ENCODE measurements at places on chromosomes 7 and 10.

- H3K36me3 ChIP-seq = no peaks in the 10 kb centered on the region
- H3K27ac ChIP-seq = no peak overlapping the region
- peaks cover 83% of the 10 kb centered on the region for H3K4me1 ChIP-seq
- DNase-seq = no peak
Observed at GRCh38 chr7:131021460-131021859, 287.5 kb upstream of the KLF14 start.

GRCh38 chr7:1848013-1848640 is 178.1 kb downstream of the ELFN1 start:
- DNase-seq = no peak
- no peaks in the 10 kb centered on the region for H3K36me3 ChIP-seq
- H3K4me1 ChIP-seq = no peaks in the 10 kb centered on the region
- no peak overlapping the region for H3K4me3 ChIP-seq
- no peak overlapping the region for H3K27ac ChIP-seq
- no peaks in the 10 kb centered on the region for H3K27me3 ChIP-seq

DNA sequence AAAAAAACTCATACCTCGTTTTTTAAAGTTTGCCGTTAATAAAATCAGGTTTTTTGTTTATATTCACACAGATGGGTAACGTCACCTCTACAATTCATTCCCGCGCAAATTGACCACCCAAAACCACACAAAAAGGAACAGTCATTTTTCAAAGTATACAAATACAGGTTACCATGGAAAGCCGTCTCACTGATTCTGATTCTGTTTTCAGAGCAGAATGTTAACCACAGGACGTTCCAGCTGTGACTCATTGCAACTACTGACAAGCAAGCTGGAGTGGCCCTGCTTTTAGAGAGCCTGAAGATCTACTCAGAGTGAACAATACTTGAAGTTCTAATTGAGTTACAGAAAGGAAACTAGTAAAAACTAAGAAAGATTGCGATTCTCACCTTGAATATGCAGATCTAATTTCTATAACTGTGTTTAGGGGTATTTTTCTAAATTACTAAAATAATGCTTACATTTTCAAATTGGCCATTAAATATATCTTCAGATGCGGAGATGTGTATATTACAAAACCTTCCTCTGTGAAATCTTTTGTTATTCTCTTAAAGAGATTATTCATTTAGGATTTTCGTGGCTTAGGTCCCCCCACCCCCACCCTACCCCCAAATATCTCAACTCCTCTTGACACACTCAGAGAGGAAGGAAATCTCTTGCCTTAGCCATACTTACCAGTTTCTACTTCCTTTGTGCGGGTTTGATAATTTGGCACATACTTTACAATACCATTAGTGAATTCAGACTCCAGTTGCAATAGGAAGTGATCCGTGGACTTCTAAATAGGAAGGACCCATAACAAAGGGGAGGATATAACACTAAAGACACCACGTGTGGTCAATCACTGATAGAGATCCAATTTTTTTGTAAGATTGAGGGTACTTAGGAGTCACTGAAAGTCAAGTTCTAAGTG is 106.0 kb downstream of the CUBN start:
- H3K36me3 ChIP-seq = no peaks in the 10 kb centered on the region
- no peak for DNase-seq
- H3K4me3 ChIP-seq = no peak overlapping the region

DNA sequence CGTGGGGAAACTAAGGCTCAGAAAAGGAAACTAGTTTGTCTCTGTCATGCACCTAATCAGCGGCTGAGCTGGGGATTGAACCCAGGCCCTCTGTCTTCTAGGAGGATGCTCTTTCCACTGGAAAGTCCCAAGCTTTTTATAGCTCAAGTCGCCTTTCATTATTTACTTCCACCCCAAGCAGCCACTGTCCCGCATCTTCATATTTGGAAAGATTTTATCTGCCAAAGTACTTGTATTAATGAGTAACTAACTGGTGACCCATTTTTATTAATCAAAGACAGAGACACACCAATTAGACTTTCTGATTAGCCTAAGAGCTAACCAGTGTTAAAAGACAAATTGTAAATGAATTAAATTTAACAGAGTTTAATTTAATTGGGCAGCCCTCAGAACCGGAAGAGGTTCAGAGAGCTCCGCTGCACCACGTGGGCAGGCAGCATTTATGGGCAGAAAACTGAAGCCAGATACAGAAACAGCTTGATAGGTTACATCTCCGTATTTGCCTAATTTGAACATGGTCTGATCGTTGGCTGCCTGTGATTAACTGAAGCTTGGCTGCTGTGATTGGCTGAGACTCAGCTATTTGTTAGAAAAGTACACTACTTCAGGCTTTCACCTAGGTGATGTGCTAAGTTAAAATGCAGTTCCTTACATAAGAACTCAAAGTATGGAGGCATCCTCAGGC is 78.5 kb upstream of the PDCD4 start:
- DNase-seq = no peak
- H3K27ac ChIP-seq = no peak overlapping the region
- H3K27me3 ChIP-seq = no peaks in the 10 kb centered on the region
- no peak overlapping the region for H3K4me3 ChIP-seq

- no peak overlapping the region for H3K4me3 ChIP-seq
- H3K27ac ChIP-seq = no peak overlapping the region
- peak; percentile 47 for DNase-seq
- H3K36me3 ChIP-seq = no peaks in the 10 kb centered on the region
- no peaks in the 10 kb centered on the region for H3K27me3 ChIP-seq
- H3K4me1 ChIP-seq = peaks cover 46% of the 10 kb centered on the region
Observed at GRCh38 chr7:104964626-104965236, 49.3 kb upstream of the KMT2E start.

- H3K4me1 ChIP-seq = no peaks in the 10 kb centered on the region
- no peak overlapping the region for H3K4me3 ChIP-seq
- no peaks in the 10 kb centered on the region for H3K27me3 ChIP-seq
- no peak overlapping the region for H3K27ac ChIP-seq
Observed at GRCh38 chr10:15197276-15197675, 28.8 kb upstream of the NMT2 start.

- no peaks in the 10 kb centered on the region for H3K4me1 ChIP-seq
- DNase-seq = no peak
- H3K27me3 ChIP-seq = no peaks in the 10 kb centered on the region
- no peak overlapping the region for H3K4me3 ChIP-seq
Observed at GRCh38 chr7:64630496-64630895, 35.4 kb upstream of the ZNF107 start.

GRCh38 chr7:135211179-135211945 is at the start of gene WDR91:
Gene WDR91, minus strand, starts transcription at chr7:135211526. Its CDS starts 24 bp downstream, at chr7:135211502.
- H3K36me3 ChIP-seq = no peaks in the 10 kb centered on the region
- H3K27ac ChIP-seq = peak within 1 kb of the TSS; percentile 92
- peaks cover 38% of the 10 kb centered on the region for H3K4me1 ChIP-seq
- peak; percentile 97 for DNase-seq

DNA sequence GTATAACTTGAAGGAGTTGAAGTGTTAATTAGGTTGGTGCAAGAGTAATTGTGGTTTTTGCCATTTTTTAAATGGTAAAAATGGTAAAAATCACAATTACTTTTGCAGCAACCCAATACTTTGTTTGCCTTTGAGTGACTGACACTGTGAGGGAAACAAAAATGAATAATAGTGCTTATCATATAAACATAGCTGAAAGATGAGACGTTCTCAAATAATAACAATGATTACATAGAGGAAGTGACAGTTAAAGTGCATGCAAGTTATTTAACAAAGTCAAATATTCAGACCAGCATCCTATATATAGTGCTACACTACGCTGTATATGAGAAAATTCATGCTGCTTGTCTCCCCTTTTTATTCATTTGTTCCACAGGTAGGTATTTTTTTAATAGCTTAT is 4.7 kb upstream of the HBP1 start:
- no peak for DNase-seq
- H3K27me3 ChIP-seq = no peaks in the 10 kb centered on the region
- H3K27ac ChIP-seq = no peak overlapping the region
- H3K4me1 ChIP-seq = no peaks in the 10 kb centered on the region
- no peaks in the 10 kb centered on the region for H3K36me3 ChIP-seq

GRCh38 chr7:124074007-124074406 is 41.1 kb upstream of the TMEM229A start:
- H3K4me3 ChIP-seq = no peak overlapping the region
- DNase-seq = no peak
- no peaks in the 10 kb centered on the region for H3K4me1 ChIP-seq

DNA sequence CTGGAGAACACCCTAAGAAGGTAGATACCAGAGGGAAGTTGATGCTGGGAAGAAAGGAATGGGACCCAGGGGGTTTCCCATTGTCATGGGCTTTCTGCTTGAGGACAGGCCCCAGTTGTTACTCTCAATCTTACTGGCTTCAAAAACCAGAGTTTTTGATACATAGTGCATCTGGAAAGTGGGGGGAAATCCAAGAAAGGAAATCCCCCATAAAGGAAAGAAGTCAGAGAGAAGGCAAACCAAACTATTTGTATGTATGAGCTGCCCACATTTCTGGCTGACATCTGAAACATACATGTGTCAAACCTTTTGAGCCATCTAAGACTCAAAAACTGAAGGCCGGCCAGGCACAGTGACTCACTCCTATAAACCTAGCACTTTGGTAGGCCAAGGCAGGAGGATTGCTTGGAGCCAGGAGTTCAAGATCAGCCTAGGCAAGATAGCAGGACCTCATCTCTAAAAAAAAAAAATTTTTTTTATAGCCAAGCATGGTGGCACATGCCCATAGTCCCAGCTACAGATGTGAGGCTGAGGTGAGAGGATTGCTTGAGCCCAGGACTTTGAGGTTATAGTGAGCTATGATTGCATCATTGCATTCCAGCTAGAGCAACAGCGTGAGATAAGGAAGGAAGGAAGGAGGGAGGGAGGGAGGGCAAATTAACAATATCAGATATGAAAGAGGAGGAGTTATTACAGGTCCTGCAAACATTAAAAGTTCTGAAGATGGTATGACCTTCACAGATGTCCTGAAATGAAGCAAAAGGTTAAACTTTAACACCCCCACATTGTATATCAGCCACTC is 6.7 kb upstream of the COA1 start:
- H3K27ac ChIP-seq = no peak overlapping the region
- no peaks in the 10 kb centered on the region for H3K4me1 ChIP-seq
- H3K27me3 ChIP-seq = no peaks in the 10 kb centered on the region
- no peak overlapping the region for H3K4me3 ChIP-seq

DNA sequence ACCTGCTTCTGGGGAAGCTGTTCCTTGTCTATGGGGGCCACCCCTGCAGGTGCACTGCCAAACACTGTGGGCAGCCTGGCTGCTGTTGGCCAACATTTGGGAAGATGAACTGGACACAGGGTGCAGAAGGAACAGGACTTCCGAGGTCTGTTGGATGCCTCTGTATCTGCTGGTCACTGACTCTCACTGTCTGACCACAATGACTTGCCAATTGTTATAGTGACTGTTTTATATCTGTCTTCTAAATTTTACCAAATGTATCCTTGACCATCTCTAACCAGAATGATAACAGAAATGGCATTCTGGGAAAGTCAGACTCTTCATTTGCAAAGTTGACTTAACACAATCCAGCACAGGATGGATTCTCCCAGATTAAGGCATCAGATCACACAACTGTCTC is 214.0 kb upstream of the PRSS58 start:
- H3K36me3 ChIP-seq = no peaks in the 10 kb centered on the region
- no peak overlapping the region for H3K27ac ChIP-seq
- no peaks in the 10 kb centered on the region for H3K27me3 ChIP-seq
- H3K4me3 ChIP-seq = no peak overlapping the region
- H3K4me1 ChIP-seq = no peaks in the 10 kb centered on the region

GRCh38 chr7:17725821-17726220 is 214.5 kb downstream of the SNX13 start:
- no peak for DNase-seq
- peak overlapping the region; percentile 36 for H3K27ac ChIP-seq
- no peak overlapping the region for H3K4me3 ChIP-seq
- H3K4me1 ChIP-seq = peaks cover 12% of the 10 kb centered on the region

DNA sequence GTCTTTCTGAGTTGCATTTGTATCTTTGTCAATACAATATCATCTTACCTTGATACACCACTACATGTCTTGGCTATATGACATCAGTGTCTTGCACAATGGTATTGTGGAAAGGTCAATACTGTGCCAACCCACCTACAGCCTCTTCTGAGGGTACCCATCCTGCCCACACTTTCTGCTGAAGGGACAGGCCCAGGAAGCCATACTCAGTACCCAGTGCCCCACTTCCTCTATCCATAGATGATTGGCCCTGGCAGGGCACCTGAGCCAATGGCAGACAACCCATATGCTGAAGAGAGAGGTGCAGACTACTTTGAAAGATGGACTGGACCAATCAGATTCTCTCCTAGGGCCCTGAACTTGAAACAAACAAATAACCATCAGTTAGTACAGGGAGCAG is 152.0 kb upstream of the ADO start:
- no peaks in the 10 kb centered on the region for H3K36me3 ChIP-seq
- no peak overlapping the region for H3K27ac ChIP-seq
- H3K4me3 ChIP-seq = no peak overlapping the region
- peaks cover 6% of the 10 kb centered on the region for H3K4me1 ChIP-seq

- DNase-seq = no peak
- H3K27me3 ChIP-seq = peaks cover 10% of the 10 kb centered on the region
- no peaks in the 10 kb centered on the region for H3K36me3 ChIP-seq
- no peak overlapping the region for H3K27ac ChIP-seq
- peak overlapping the region; percentile 32 for H3K4me3 ChIP-seq
- peaks cover 5% of the 10 kb centered on the region for H3K4me1 ChIP-seq
Observed at GRCh38 chr7:20778063-20778721, 8.5 kb downstream of the SP8 start.

- peaks cover 7% of the 10 kb centered on the region for H3K4me1 ChIP-seq
- no peak overlapping the region for H3K4me3 ChIP-seq
- no peaks in the 10 kb centered on the region for H3K27me3 ChIP-seq
- no peak overlapping the region for H3K27ac ChIP-seq
Observed at GRCh38 chr7:29365423-29365822, 170.8 kb downstream of the CHN2 start.

Measured in vagina (tissue), 2 donors.